KBM-7 (cell line): ENCODE measurements at places on chromosomes 7 and 10.

DNA sequence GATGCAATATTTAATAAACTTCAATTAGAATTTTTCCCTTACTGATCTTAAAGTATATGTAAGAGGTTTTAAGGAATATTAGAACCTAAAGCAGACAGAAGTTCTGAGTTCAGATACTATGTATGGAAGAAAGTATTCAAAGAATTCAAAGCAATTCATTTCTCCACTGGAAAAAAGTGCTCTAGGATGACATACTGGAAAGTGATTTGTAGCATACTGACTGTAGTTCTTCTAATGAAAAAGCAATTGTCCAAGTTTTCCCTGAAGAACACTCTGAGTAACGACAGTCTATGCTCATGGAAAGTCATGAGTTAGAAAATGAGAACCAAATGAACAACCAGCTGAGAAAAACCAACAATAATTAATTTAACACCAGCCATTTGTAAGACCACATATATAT, 180.8 kb upstream of the SLC26A5 start:
- no peak for DNase-seq

DNA sequence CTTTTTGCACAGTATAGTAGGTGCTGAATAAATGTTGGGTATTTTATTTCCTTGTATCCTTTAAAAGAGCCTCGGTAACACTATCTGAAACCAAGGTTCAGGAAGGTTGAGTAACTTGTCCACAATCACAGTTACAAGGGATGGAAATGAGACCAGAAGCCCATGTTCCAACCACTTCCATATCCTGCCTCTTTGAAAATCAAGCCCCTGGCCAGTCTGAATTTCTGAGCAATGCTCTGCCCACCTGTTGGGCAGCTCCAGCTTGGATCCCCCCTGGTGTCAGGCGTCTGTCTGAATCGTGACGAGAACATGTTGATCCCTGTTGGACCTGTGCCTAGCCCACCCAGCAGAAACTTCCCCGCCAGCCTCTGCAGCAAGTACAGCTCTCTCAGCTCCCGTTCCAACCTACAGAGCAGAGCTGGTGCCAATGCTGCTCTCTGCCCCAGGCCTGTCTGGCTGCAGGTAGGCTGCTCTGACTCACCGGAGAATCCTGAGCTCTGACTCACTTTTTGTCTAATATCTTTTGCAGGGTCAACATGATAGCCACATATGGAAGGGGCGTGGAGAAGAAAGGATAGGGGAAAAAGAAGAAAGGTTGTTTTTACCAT, 595.5 kb downstream of the INHBA start:
- DNase-seq: no peak

- no peak for DNase-seq
These were observed 210.8 kb upstream of the TMEM196 start for GRCh38 chr7:19984231-19984632.

DNA sequence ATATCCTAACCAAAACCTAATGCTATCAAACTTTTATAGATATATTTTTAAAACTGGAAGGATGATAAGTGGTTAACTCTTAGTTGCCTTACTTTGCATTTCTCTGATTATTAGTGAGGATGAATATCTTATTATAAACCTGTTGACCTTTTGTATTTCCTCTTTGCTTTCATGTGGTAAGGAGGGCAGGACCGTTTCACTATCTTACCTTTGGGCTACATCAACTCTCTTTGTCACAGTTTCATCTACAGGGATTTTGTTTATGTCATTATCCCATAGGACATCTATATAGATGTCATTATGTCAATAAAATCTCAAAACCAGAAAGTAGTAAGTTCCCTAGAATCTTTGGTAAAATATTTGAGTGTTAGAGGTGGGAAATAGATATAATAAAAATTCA, 219.3 kb downstream of the THSD7A start:
- no peak for DNase-seq

GRCh38 chr7:129923709-129924108, 29.1 kb downstream of the UBE2H start:
- no peak for DNase-seq

GRCh38 chr10:124603376-124604213, 140.6 kb downstream of the FAM53B start:
- no peak for DNase-seq

- peak; percentile 69 for DNase-seq
These were observed 706 bp downstream of the BUB3 start for GRCh38 chr10:123154711-123155505.

- DNase-seq: no peak
These were observed 153.6 kb downstream of the CACNB2 start for GRCh38 chr10:18293536-18294510.

- DNase-seq: no peak
These were observed 70.4 kb downstream of the GPR158 start for GRCh38 chr10:25245165-25245564.

DNA sequence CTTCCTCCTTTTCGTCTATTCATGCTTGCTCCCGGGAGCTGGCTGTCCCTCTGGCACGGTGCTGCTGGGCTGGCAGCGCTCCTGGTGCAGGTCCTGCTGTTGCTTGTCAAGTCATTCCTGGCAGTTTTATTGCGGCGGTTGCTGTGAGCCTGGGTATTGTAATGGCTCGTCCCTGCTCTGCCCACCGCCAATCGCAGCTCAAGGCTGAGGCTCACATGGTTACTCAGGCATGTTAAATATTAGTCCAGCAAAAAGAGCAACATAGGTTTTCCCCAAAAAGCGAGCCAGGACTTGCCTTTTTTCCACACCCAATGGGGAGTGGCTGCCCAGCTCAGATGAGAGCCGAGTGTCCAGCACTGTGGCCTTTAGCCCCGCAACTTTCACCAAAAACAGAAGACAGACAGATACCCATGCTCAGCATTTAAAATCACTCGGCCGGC, 492.9 kb upstream of the FOXK1 start:
- DNase-seq: no peak

- DNase-seq: no peak
These were observed 120.6 kb downstream of the CLEC2L start for GRCh38 chr7:139643951-139644585.
